ENCODE measurements at places on chromosomes 4 and X.

GRCh38 chrX:7147413-7147977 lies at the start of gene STS:
STS (plus strand) TSS chrX:7147712; CDS start chrX:7253200, 105,488 bp downstream.
- peak; percentile 16 for DNase-seq

GRCh38 chr4:877502-877901 lies 51.6 kb upstream of the CPLX1 start:
- no peak for DNase-seq

GRCh38 chrX:140525448-140525847 lies 20.6 kb upstream of the SOX3 start:
- no peak for DNase-seq

DNA sequence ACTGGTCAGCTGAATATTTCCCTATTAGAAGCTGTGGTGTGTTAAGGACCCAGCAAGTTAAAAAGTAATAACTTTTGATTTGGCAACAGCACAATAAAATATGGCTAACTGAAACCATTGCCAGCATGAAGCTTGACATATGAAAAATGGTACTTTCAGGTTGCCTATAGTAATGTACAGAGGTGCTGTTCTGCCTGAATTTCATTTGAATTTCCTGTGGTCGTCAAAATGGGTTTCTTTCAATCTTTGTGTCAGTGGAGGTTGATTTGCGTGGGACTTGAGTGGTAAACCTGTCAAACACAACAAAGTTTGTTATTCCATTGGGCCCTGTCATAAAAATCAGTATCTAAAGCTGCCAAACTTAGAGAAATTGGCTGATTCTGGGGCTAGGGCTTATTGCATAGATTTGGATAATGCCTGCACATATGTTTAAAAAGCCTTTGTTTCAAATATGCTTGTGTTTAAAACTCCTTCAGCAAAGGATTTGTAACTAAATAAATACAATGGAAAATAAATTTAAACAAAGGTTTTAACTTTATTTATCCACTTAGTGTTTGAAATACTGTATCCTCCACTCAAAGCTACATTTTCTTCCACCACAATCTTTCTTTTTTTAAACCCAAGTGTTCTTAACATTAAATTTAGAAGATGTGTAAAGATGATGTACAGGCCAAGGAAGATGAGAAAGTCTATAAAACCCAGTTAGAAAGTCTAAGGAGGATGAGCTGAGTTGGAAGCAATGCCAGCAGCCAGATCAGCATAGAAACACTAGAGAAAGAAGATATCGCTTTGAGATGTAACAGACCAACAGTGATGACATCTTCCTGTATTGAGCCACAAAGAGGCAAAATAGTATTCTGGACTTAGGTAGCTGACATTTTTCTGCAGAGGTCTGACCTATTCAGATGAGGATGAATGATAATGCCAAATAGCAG lies 134.8 kb upstream of the GIMD1 start:
- DNase-seq: no peak

GRCh38 chrX:16436348-16437188 lies 213.4 kb upstream of the S100G start:
- peak; percentile 35 for DNase-seq

DNA sequence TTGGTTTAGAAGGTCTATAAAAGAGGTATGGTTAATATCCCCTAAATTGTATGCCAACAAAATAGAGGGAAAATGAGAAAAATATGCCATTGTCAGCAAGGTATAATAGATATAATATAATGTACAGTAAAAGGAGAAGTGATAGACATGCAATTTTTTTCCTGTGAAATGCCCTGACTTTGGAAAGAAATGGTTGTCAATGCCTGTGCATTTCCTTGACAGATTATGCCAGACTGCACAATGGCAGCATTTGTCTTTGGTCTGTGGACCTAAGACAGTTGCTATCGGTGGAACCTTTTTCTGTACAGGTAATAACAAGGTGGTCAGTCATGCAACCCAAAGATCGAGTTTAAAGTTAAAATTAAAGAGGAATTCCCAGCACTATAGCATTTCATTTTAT lies 301.7 kb downstream of the CFAP299 start:
- DNase-seq: no peak

DNA sequence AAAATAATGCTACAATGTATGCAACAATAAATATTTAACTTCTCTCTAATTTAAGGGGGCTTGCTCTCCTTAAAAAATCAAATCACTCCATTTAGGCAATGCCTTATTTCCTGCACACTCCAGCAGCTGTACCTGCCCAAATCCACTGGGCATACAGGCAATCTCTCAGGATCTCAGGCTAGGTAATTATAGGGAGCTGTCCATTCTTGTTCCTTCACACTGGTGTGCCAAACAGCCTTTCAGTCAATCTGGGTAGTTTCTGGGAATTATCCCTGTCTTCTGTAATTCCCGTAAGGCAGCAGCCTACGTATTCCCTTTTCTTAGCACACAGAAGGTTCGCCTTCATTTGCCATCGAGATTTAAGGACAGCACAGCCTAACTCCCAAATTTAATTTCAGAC lies 922.6 kb upstream of the SLIT2 start:
- DNase-seq: no peak

- DNase-seq: no peak
Observed at GRCh38 chr4:81634165-81634564, 162.5 kb upstream of the RASGEF1B start.

- DNase-seq: peak; percentile 58
Observed at GRCh38 chr4:157014621-157015591, 43.3 kb upstream of the PDGFC start.

- peak; percentile 1 for DNase-seq
Observed at GRCh38 chrX:130771230-130771629, 131.8 kb downstream of the ENOX2 start.

DNA sequence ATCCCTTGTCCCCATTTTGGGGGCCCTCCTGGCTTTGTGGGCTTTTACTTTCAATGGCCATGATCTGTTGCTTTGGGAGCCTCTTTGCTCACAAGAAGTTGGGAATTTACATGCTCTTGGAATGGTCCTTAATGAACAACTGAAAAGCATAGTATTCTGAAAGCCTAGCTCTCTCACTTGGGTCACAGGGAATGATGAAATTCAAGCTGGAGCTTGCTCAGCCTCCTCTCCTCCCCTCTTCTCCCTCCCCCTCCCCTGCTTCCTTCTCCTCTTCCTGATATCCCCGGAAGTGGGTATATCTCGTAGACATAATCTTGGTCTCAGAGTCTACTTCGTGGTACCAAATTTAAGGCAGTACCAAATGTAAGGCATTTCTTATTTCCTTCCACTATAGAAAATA lies 400.6 kb upstream of the NR3C2 start:
- DNase-seq: no peak

GRCh38 chr4:94131212-94131611 lies 76.5 kb upstream of the SMARCAD1 start:
- no peak for DNase-seq

DNA sequence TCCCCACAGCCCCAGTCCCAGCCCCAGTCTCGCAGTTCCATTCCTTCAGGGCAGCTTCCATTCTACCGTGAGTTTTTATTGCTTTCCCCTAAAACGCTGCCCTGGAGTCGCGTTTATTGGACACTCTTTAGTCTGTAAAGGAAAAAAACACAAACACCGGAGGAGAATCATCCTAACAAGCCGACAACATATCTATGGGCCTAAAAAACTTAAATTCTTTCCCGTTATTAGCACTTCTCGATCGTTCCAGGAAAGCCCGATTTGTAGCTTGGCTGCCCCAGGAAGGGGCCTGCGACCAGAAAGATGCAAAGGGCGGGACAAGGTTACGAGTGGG lies 178.5 kb downstream of the CBR4 start:
- DNase-seq: no peak

DNA sequence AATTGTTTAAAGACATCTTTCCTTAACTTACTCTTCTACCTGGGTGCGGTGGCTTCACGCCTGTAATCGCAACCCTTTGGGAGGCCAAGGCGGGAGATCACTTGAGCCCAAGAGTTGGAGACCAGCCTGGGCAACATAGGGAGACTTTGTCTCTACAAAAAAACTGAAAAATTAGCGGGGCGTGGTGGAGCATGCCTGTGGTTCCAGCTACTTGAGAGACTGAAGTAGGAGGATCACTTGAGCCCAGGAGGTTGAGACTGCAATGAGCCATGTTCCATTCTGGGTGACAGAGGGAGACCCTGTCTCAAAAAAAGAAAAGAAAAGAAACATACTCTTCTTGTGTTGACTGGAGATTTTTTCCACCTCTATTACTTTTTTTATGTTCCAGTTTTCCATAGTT lies 181.9 kb downstream of the RAPGEF2 start:
- no peak for DNase-seq

DNA sequence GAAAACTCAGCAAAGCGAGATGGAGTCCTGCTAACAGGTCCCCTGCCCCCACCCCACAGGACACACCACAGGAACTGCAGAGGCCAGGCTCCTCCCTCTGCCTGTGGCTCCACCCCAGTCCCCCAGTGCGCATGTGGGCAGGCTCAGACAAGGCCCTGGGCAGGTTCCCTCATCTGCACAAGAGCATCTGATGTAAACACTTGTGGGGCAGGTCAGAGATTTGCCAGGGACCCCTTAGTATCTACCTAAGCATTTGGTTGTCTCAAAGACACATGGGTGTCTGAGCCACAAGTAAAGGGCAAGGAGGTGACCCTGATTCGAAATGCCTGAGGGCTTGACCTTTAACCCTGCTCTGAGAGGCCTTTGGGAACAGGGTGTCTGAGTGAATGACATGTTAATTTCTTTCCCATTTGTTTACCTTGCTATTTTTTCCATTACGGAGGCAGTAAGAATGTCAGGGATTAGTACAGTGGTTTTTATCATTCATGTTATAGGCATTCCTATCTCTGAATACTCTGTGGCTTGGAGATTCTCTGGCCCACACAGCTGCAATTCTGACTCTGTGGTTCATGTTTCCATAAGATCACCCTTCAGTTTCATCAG lies 85.3 kb downstream of the ZNF518B start:
- DNase-seq: peak; percentile 2

DNA sequence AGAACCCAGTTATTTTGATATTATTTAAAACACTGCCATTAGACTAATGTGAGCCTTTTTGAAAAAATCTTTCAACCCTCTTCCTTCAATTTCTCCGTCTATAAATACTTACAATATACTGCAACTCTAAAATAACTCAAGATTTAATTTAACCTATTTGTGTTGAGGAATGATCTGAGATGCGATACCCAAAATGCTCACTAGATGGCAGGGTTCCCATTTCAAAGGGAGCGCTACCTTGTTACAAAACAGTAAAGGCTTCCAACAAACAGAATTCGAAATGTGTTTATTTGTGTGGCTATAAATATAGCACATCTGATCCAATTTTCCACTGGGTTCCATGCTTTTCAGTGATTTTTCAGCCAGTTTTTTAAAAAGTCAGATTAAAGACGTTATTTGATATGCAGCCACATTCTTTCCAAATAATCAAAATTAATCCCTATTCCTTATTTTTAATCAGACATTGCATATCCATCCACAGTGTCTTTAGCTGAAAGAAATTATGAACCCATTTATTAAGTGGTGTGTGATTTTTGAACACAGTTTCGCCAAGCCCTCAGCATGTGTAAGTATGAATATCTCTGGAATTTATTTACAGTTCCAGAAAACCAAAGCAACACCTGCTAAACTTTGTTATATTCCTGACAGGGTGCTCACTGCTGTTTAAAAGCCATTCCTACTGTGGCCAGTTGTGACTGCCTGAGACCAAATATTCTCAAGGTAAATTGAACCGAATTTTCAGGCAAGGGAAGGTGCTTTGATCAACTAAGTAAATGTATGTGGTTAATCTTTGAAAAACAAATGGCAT lies 668.0 kb upstream of the LCORL start:
- peak; percentile 18 for DNase-seq

DNA sequence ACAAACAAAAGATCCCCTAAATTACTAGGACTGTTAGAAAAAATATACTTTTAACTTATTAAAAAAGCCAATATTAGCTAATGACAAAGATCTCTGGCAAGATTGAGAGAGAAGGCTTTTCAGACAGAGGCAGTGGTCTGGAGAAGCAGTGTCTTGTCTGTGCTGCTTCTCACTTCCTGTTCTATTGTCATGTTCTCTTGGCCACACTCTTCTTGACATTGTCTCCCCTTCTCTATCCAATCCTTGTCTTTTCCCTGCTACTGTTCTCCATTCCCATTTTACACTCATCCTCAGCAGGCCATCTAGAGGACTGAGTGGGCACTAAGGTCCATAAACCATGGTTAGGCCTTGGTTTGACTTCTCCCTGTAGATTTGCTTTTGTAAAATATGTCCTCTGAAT lies 14.0 kb upstream of the TAPT1 start:
- DNase-seq: no peak

DNA sequence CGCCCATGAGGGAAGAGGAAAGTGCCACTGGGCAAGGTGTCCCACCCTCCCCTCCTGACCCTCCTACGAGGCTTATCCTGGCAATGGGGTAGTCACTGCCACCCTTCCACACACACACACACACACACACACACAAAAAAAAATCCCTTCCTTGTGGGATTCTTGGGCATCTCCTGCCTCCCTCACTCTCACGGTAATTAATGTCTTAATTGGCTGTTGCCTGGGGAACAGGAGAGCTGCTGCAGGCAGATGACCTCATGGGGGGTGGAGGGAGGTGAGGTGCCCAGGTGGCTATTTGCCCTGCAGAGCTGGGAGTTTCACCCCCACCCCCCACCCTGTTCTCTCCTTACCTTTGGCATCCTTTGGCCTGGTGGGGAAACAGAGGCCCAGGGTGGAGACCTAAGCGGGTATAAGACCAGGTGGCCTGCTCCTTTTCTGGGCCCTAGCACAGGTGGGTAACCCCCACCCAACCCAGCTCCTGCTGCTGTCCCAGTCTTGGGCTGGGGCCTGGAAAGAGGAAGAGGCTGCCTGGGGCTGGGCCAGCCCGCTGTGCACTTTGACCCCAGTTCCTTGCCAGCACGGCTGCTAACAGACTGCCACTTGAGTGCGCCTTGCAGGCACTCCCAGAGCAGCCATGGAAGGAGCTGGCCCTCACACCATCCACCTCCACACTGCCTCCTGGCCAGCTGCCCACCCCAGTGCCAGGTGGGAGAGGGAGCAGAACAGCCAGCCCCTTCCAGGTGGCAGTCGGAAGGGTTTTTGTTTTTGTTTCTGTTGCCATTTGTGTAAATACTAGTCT lies 12.6 kb downstream of the EFNB1 start:
- DNase-seq: no peak

- DNase-seq: no peak
Observed at GRCh38 chr4:1573830-1574459, 110.2 kb downstream of the FAM53A start.

- DNase-seq: no peak
Observed at GRCh38 chr4:32102896-32103295, 1382.7 kb downstream of the PCDH7 start.

DNA sequence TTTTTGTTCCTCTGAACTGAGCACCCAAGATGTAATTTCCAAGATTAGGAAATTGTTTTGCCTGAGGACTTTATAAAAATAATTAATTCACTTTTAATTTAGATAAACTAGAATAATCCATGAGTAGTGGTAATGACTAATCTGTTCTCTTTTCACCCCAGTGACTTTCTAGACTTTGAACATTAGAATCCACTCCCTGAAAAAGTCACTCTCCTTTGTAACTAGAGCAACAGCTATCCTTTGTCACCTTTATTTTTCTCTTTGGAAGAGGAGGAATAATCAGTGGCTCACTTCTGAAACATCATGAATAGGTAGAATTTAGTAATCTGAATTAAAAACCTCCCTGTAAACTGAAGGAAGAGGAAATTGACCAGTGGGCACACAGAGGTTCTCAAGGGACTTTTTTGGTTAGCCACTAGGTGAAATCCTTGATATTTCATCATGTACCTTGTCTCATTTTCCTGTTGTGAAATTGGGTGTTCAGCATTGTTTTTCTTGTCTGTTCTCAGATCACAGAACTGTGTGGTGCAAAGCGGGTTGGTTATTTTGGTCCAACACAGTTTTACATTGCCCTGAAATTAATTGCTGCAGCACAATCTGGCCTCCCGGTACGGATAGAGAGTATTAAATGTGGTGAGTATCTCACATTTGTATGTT lies 59.4 kb downstream of the REPS2 start:
- DNase-seq: no peak

All from urothelium cell line (cell line).